Activated naive CD4-positive, alpha-beta T cell treated with anti-CD3 and anti-CD28 coated beads, Interleukin-2, amount 50 U/mL, for 72 hours (primary cell): ENCODE measurements at places on chromosomes 12 and 14.

DNA sequence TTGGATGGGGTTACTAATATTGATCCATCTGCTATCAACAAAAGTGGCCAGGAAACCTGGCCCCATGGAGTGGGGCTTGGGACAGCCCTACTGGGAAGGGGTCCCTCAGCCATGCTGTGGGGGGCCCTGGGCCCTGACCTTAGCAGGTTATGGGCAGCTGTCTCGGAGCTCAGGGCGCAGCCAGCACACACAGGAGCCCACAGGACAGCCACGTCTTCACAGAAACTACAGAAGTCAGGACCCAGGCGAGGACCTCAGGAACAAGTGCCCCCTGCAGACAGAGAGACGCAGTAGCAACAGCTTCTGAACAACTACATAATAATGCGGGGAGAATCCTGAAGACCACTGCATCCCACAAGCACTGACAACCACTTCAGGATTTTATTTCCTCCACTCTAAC is 11.9 kb upstream of the FKBP11 start:
- DNase-seq: no peak

- DNase-seq: no peak
Observed at GRCh38 chr14:51095854-51096823, 1.2 kb upstream of the TRIM9 start.

- no peak for DNase-seq
Observed at GRCh38 chr14:30994681-30995620, 30.5 kb upstream of the AP4S1 start.

DNA sequence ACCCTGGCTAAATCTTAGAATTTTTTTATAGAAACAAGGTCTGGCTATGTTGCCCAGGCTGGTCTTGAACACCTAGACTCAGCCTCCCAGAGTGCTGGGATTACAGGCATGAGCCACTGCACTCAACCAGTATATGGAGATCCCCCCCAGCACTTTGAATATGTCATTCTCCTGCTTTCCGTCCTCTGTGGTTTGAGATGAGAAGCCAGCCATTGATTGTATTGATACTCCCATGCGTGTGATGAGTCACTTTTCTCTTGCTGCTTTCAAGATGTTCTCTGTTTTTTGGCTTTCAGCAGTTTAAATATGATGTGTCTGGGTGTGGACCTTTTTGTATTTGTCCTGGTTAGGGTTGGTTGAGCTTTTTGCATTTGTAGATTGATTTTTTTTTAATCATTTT is 75.2 kb upstream of the DNM1L start:
- no peak for DNase-seq
